ENCODE measurements at places on chromosomes 4 and X.

DNA sequence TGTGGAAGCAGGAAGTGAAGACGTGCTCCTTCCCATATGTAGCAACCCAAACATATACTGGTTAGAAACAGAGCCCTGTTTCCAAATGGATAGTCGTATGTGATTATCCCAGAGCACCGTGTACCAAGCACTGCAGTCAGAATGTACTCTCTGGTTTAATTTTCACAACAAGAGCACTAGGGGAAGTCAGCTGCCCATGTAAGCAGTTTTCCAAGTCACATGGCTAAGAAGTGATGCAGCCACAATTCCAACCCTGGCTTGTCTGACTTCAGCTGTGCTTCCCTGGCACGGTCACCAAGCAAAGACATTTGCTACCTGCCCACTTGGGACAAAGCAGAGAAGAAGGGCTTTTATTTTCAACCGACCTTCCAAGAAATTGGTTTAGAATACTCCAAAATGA, 28.2 kb upstream of the CEP135 start:
- no peak for DNase-seq

GRCh38 chr4:42490015-42490414, 92.7 kb downstream of the SHISA3 start:
- no peak for DNase-seq

DNA sequence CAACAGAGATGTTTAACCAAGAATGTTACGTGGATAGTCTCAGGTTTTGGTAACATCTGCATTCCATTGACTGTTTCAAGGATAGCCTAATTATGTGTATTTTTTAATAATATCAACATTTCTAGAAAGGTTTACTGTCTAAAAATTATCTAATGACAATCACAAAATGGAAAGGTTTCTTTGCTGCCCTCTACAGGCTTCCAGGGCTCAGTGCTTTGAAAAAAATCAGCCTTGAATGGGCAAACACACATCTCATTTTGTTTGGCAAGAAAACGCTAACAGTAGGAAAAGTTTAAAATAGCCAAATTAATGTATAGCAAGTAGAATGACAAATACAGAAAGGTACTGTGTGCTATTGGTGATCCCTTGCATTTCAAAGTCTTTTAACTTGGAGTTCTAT, 223.4 kb upstream of the PRPS2 start:
- no peak for DNase-seq

DNA sequence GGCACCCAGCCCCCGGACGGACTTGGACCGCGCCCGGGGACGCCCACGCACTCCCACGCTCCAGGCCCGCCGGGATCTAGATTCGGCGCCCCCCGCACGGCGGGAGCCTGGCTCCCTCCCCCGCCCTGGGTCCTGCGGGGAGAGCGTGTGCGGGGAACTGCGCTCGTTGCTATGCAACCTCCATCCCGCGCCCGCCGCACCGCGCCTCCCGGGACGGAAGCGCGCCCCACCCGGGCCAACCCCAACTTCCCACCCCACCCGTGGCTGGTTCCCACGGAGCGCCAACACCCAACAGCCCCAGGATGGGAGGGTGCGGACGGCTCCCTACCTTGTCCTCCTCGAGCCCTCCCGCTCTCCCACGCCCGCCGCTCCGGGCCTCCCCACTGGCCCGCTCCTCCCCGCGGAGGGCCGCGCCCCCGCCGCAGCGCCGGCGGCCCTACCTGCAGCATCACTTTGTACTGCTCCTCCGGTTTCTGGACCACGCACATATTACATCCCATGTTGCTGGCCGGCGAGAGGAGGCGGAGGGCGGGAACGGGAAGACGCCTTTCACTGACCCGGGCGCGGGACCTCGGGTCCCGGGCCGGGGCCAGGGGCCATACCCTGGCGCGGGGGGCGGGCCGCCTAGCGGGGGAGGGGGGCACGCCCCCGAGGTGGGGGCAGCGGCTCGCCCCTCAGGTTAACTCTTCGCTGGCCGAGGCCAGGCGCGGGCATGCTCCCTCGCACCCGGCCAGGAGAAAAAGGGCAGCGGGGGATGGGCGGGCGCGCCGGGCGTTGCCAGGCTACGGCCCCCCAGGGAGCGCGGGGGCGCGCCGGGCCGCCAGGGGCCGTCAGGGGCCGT, at the start of gene PDZD4:
PDZD4 (minus strand) TSS at position 746 of the 841 bp plus-strand sequence; CDS start at position 500, 246 bp downstream.
- no peak for DNase-seq

GRCh38 chr4:150679018-150679764, 97.2 kb downstream of the MAB21L2 start:
- no peak for DNase-seq

GRCh38 chr4:147015491-147015890, 69.8 kb upstream of the TTC29 start:
- DNase-seq = peak; percentile 15

GRCh38 chr4:185298728-185299430, 89.5 kb downstream of the SNX25 start:
- DNase-seq = no peak

GRCh38 chr4:42607011-42607726, 49.7 kb downstream of the ATP8A1 start:
- no peak for DNase-seq

GRCh38 chrX:97639526-97639925, 755.8 kb downstream of the RPA4 start:
- DNase-seq = no peak

GRCh38 chr4:40621592-40622512, 7.8 kb downstream of the RBM47 start:
- DNase-seq = peak; percentile 40

GRCh38 chrX:17425136-17425535, 50.1 kb downstream of the NHS start:
- peak; percentile 31 for DNase-seq

DNA sequence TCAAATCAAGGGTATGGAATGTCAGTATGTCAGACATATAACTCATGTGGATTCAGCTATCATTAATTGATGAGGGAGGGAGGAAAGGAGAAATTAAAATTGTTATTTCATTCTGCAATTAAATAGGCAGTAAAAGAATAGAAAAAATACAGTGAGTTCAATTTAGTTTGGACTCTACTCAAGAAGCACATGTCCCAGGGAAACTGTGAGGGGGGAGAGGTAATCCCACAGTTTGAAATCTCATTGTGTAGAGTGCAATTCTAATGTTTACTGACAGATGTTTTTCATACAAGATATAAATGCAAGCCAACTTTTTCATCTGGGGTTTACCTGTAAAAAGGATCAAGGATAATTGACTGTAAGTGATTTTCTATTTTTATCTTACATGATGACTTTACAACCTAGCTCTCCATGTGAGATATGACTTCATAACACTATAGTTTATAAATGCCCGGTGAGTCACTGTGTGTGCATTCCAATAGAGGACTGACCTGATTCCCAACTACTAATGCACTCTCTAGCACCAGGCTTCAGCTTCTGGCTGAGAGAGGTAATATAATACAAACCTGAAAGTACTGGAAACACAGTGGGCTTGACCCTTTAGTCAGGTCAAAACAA, 35.2 kb upstream of the SCD5 start:
- DNase-seq = no peak

DNA sequence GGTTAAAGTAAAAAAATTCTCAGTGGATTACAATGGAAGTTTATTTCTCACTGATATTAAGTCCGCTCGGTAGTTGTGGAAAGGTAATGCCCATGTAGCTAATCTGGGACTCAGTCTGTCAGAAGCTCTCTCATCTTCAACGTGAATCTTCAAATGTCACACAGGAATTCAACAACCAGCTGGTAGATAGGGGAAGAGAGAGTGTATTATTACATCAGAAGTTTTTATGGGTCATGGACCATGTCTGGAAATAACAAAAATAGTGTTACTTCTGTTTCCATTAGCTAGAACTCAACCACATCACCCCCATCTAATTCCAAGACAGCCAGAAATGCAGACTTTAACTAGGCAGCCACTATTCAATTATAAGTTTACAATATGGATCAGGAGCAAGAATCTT, 506.1 kb upstream of the HTR2C start:
- DNase-seq = no peak

GRCh38 chrX:65697915-65698796, 30.7 kb downstream of the MSN start:
- no peak for DNase-seq

GRCh38 chr4:127708985-127709384, 21.2 kb upstream of the SLC25A31 start:
- DNase-seq = peak; percentile 15

Measured in right lung (tissue), 10 donors.